ENCODE measurements at places on chromosomes 3 and 15.

DNA sequence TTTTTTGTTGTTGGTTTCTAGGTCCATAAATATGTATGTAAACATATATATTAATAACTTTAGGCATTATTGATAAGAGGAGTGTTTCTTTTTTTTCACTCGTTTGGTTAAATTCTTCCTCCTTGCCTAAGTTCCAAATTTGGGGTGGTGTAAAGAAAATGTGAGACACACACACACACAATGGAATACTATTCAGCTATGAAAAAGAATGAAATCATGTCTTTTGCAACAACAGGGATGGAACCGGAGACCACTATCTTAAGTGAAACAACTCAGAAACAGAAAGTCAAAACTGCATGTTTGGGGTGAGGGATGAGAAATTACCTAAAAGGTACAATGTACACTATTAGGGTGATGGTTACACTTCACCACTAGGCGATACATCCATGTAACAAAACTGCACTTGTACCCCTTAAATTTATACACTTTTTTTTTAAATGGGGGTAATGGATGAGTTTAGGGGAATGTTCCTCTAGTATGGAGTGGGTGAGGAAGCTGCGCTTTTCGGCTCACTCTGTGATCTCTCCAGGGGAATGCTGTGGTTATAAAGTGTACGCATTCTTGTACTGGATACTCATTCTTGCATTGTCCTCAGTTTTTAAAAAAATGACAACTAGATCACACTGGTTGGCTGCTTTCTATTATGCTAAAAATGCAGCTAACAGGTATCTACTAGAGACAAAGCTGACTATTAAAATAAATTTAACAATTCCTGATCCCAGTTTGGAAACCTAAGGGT lies 50.8 kb upstream of the PPARG start:
- DNase-seq: no peak

DNA sequence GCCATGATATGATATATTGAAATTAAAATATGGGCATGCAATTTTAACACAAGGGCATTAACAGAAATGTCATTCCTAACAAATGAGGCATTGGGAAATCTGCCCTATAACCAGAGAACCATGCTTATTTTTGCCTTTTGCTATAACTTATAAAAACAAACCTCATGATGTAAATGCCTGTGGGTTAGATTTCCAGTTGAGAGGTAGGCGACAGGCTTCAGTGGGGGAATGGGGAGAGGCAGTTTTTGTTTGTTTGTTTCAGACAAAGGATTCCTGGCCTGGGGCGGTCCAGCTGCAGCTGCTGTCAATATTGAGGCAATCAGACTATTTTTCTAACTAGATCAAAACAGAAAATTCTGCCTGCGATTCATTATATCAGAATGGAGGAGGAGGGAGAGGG lies 490.4 kb upstream of the CFAP20DC start:
- DNase-seq: peak; percentile 44

- DNase-seq: peak; percentile 50
Observed at GRCh38 chr15:93943586-93943985, 287.8 kb upstream of the MCTP2 start.

DNA sequence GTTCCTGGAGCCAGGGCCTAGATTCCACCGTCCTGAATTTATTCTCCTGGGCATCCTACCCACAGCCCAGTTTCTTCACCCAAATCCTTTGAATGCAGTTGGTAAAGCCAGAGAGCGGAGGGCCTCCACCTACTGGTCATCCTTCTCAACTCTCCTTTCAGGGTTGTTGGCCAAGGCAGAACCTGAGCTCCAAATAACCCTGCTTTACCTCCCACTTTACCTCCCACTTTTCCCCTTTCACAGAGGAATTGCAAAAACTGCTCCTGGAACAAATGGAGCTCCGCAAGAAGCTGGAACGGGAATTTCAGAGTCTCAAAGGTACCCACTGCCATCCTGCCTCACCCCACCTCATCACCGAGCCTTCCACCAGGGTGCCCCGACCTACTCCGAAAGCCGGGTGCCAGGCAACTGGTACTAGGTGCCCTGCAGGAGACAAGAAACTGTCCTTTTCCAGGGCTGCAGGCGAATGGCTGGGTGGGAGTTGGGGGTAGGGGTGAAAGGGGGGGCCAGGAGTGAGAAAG lies 6.8 kb downstream of the SKOR1 start:
- peak; percentile 52 for DNase-seq

DNA sequence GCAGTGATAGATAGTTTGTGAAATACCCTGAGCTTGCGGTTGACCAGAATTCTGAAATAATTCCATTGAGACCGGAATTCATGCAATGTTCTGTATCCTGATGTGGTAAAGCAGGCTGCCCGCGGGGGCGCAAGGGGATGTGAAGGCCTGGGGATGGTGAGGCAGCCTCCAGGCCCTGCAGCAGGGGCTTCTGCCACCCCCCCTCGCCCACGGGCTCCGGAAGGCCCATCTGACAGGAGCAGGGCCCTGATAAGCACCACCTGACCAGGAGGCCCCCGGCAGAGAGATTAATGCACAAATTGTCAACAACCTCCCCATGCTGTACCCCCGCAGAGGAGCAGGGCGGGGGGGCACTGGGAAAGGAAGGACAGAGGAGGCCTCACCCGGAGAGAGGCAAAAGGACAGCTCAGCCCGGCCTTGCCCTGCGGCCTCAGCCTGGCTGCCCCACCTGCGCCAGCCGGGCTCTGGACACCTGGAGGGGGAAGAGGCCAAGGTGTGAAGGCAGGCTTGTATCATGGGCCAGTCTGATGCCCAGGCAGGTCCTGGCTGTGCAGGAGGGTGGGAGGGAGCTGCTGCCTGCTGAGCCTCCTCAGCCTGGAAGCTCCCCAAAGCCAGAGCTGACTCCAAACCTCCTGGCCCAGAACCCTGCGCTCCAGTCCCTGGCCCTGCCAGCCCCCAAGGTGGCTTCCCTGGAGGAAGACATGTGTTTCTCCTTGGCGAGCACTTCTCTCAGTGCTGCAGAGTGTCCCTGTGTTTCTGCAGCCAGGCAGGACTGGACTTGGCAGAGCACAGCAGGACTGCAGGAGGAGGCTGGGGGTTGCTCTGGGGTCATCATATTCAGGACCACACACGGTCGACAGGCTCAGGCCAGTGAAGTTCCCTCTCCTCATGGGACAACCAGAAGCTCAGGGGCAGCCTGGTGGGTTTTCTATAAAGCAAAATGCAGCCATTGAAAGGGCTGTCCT lies 46.5 kb downstream of the RPN1 start:
- DNase-seq: no peak

GRCh38 chr15:50257332-50257731 lies 8.2 kb downstream of the HDC start:
- no peak for DNase-seq

- DNase-seq: peak; percentile 42
Observed at GRCh38 chr3:180700941-180701340, 21.7 kb upstream of the CCDC39 start.

All from GM23248 (cell line).